ENCODE measurements at places on chromosomes 3 and 15.

DNA sequence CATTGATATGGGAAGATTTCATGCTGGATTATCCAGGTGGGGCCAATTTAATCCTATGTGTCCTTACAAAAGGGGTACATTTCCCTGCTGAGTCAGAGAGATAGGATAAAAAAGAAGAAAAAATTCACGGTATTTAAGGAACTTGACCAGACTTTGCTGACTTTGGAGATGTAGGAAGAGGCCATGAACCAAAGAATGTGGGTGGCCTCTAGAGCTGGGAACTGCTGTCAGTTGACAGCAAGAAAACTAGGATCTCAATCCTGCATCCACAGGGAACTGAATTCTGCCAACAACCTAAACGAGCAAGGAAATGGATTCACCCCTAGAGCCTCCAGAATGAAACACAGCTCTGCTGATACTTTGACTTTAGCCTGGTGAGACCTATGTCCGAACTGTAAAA lies 148.1 kb upstream of the SLC24A5 start:
- no peak for DNase-seq

DNA sequence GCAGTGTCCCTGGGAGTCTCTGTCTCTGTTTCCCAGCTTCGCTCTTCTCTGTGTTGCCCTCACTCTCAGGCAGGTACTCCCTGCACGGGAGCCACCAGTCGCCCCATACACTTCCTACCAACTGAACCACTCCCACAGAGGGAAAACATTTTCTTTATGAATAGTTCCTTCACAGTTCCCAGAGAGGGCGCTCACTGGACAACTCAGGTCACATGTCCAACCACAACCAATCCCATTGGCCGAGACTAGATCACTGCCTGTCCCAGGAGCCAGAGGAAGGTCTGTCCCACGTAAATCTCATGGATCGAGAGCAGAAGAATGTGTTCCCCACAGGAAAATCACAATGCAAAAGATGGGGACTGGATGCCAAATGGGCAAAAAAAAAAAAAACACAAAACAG lies 26.1 kb downstream of the GRK7 start:
- no peak for DNase-seq

DNA sequence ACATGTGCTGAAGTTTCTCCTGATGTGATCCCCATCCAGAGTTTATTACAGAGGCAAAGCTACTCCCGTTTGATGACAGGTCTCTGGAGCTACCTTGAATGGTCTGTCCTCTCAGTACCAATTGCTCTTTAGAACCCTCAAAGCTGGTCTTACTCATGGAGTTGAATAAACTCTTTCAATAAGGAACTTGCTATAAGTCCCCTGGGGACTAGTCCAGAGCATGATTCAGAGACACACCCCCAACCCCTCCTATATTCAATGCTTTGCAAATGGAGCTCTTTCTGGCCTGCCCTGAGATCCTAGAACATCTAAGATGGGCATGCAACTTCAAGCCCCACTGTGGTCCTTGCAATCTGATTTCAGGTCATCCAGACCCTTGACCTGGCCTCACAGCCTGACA lies 23.9 kb upstream of the TPM1 start:
- DNase-seq: no peak

DNA sequence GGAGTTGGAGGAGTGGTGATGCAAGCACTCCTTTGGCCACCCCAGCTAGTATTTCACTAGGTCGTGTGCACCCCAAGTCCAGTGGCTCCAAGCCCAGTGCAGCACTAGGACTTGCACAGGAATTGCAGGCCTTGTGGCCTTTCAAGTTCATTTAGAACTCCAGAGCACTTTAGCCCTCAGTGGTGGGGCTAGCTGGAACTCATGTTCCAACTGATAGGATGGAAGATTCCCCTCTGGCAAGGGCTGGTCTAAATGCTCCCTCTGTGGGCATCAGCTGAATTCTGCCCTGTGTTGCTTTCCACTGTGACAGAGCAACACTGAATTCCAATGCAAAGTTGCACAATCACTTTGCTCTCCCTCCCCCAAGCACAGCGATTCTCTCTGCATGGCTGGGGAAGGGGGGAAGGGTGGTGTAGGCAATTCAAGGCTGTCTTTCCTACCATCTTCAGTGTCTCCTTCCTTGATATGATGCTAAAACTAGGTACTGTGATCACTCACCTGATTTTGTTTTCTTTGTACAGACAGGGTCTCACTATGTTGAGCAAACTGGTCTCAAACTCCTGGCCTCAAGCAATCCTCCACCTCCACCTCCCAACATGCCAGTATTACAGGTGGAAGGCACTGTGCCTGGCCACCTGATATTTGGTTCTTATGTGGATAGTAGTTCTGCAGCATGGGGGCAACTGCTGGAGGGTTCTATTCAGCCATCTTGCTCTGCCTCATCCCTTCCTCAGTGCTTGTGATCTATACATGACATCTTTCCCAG lies 10.3 kb downstream of the USF3 start:
- no peak for DNase-seq

DNA sequence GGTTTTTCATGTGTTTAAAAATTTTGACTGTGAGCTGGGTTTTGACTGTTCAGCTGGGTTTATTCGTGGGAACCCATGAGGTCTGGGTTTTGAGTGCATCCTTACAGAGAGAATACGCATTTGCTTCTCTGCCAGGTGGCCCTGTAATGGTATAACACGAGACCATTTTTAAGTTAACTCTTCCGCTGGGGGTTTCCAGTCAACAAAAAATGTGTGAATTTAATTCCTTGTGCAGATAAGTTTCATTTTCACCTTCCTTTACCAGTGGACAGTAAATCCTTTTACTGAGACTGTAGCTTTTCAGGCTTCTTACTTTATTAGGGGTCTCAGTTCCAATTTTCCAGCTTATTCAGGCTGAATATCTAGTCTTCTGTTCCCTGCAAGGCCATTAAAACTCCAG lies 149.6 kb downstream of the OPA1 start:
- no peak for DNase-seq

- no peak for DNase-seq
Measured at GRCh38 chr3:50138266-50139200, 16.6 kb upstream of the SEMA3F start.

DNA sequence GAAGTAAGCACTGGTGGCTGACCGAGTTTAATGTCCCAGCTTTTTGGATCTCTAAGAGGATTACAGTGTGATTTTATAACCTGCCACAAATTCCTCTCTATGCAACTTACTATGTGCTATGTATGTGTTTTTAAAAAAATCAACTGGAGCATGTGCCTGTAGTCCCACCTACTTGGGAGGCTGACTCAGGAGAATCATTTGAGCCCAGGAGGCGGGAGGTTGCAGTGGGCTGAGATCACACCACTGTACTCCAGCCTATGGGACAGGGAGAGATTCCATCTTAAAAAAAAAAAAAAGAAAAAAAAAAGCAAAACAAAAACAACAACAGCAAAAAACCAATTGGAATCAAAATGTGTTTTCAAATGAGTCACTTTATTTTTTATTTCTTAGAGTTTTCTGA lies 29.6 kb downstream of the DUT start:
- DNase-seq: no peak

DNA sequence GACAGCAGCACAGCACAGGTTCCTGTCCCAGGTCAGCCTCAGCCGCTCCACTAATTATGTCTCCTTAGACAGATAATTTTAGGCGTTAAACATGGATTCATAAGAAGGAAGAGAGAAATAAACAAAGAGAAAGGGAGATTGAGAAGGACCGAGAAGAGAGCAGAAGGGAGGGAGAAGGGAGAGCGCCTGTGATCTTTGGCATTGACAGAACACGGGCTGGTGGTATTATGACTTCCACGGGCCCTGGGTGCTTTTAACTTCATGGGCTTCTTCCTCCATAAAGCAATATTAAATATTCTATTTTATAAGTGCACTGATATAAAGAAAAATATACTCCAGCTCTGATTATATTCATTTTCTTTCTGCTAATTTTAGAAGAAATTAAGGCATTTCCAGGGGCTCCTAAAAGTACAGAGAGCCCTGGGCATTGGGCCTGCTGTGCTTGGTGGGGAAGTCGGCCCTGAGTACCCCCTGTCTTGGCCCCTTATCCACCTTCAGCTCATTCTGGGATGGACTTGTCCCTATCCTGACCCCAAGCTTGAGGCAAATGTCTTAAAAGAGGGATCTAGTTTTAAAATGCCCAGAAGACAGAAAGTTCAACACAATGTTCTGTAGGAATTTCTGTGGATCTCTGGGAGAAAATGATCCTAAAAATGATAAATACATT lies 135.3 kb downstream of the MEX3B start:
- DNase-seq: no peak

DNA sequence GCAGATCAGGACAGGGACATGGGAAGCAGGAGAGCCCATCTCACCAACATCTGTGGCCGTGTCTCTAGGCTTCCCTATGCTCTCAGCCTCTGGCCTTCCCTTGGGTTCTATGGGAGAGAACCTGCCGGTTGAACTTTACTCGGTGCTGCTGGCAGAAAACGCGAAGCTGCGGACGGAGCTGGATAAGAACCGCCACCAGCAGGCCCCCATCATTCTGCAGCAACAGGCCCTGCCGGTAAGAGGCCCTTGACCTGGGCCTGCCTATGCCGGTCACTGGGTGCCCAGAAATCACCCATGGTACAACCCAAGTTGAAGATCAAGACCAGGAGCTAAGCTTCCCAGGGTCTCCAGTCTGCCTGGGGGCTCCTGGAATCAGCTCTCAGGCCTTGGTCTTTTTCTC lies 34.8 kb downstream of the CYP11A1 start:
- DNase-seq: no peak

- no peak for DNase-seq
Measured at GRCh38 chr3:105661461-105661860, 207.4 kb downstream of the CBLB start.

DNA sequence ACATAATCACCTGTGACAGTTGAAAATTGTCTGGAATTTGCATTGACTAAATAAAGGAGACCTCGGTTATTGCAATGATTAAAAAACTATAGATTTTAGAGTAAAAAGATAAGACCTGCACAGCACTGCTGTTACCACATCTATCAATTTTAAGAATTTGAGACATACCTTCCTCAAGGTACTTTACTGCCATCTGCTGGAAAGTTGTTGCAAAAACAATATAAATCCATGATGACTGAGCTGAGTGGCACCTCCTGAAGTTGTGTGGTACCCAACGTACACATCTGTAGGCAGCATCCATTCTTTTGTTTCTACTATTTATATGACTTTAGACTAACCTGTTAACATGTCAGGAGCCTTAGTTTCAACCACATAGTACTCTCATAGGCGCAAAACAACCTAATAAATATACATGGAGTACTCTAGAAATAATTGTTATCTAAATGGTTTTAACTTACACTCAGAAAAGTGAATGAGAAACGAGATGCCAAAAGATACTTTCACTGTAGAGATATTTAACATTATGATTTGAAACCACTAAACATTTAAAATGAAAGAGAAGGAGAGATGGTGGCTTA lies 106.7 kb downstream of the GHSR start:
- DNase-seq: no peak

DNA sequence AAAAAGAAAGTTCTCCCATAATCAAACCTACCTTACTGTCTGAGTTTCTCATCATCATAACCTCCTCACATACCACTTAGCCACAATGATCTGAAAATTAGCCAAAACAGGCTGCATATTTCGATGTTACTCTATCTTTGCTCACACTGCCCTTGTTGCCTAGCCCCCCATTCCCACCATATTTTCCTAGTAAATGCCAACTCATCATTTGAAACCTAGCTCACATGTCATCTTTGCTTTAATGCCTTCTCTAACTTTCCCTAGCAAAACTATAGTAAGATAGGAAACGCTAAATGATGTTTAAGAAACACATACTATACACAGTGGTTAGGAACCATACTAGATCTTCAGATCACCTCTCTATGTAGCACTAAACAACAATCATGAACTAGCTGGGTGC lies 64.9 kb downstream of the INO80 start:
- no peak for DNase-seq

DNA sequence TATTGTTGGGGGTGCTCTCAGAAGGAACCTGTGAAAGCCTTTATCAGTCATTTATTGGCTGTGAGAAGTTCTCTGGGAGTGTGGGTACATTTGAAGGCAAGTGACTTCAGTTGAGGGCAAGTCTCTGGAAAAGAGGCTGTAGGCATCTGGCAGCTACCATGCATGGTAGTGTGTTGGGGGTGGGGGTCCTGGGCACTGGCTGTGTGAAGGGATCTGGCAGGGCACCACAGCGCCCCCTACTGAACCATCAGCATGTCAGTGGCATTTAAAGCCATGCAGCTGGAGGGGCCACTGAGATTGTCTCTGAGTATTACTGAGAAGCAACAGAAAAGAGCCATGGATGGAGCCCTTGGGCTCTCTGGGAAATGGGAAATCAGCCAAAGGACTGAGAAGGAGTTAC lies 30.6 kb downstream of the CRTAP start:
- DNase-seq: no peak

DNA sequence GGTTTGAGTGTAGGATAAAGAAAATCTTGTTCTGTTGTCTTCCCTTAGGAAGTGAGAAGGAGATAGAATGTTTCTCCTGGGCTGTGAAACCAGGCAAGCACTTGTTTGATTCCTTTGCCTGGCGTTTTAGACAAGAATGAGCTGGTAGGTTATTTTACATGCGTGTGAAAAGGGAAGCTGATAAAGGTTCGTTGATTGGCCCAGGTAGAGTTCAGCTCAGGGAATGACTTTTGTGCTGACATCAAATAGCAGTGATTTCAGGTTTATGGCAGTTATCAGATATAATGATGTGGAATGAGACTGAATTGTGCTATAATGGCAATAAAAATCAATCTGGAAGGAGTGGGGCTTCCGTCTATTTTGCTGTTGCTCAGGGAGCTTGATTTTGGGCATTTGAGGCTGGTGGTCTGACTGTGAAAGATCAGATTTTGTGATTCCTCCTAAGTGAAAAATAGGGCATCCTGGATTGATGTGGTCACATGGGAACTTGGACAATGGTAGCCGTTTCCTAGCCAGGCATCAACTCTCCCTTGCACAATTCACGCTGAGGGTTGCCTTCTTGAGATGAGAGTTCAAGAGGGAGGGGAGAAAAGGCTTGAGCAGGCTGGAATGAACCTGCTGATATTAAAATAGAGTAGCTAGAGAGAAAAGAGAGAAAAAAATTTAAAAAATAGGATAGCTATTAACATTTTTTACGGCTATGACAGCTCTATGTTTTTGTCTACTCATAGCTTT lies 388.9 kb downstream of the EDEM1 start:
- no peak for DNase-seq

- no peak for DNase-seq
Measured at GRCh38 chr3:123399653-123400052, 49.2 kb downstream of the ADCY5 start.

- DNase-seq: no peak
Measured at GRCh38 chr15:87196498-87196897, 1060.0 kb downstream of the NTRK3 start.

DNA sequence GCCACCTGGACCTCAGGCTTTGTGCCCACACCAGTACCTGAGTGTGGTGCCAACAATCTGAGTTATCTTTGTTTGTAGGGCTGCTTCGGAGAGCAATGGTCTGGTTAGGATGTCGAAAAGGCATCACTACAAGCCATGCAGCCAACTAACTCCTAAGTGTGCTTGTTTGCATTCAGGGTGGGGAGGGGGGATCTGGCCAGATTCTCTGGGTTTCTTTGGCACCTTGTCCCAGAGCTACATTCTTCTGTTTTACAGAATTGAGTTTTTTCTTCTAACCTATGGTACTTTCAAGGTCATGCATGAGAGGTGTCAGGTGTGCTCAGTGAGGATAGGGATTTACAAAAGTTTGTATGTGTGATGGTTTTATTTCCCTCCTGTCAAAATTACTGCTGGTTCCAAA lies 391.4 kb upstream of the RARB start:
- DNase-seq: no peak

Measured in pancreas (tissue), 10 donors.